ENCODE measurements at places on chromosomes 3 and 15.

- peak; percentile 98 for DNase-seq
Measured at GRCh38 chr3:129439817-129440617, at the start of the genes IFT122 and MBD4. Gene IFT122 (plus strand): TSS chr3:129440224. CDS start chr3:129440331, 107 bp downstream. Gene MBD4 (minus strand): TSS chr3:129439948. CDS start chr3:129439833, 115 bp downstream.

- no peak for DNase-seq
Measured at GRCh38 chr15:55266547-55266946, 23.1 kb downstream of the RAB27A start.

DNA sequence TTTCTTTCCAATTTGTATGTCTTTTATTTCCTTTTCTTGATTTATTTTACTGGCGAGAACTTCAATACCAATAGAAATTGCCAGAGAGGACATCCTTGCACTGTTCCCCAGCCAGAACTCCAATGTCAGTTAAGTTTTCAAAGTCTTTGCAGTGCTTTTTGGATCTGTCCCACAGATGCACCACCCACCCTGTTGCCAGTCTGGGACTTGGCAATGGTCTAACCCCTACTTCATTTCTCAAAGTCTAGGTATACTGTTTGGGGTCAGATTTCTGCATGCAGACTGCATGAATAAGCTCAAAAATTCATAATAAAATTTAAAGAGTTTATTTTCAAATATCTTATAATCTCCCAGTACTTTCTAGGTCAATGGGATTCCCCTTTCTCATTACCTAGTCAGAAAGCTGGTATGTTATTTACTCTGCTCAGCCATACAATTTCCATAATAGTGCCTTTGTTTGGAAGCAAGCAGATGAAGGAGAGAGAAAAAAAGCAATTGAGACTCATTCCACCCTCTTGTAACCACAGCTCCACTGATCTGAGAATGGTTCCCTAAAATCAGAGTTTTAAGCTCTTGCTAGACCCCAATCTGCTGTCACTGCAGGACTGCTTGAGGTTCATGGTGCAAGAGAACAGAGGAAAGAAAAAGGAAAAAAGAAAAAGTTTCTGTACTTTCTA is 125.9 kb upstream of the PLXND1 start:
- no peak for DNase-seq

DNA sequence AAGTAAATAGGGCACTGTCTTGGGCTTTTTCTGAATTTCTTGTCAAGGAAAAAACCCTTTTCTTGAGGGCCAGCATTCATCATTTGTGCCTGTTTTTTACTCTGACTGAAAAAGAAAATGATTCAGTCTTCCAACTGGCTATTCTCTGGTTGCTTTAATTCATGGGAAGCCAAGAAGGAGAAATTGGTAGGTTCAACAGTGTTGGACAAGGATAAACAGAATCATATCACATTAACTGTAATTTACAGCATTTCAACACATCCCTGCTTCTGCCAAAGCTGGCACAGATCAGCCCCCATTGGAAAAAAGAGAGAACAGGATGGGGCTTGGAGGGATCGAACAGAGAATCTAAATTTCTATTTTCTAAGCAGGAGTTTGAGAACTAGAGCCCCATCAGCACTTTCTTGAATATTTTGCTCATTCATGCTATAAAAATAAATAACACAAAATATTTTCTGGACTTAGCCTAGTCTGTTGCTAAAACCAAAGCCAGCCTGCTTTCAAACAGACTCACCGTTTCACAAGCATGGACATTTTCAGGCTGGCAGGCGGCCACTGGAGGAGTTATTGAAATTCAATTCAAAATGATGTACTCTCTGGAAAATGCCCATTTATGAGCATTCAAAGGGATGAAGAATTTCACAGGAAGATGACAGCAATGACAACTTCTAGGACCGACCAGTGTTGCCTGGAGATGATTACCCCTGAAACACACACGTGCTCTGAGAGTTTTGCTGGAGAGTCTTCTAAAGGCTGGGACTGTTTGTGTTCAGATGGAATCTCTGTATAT is 181.2 kb downstream of the WNT5A start:
- DNase-seq: no peak

GRCh38 chr15:73375012-73375411 is 6.3 kb upstream of the HCN4 start:
- DNase-seq: no peak

DNA sequence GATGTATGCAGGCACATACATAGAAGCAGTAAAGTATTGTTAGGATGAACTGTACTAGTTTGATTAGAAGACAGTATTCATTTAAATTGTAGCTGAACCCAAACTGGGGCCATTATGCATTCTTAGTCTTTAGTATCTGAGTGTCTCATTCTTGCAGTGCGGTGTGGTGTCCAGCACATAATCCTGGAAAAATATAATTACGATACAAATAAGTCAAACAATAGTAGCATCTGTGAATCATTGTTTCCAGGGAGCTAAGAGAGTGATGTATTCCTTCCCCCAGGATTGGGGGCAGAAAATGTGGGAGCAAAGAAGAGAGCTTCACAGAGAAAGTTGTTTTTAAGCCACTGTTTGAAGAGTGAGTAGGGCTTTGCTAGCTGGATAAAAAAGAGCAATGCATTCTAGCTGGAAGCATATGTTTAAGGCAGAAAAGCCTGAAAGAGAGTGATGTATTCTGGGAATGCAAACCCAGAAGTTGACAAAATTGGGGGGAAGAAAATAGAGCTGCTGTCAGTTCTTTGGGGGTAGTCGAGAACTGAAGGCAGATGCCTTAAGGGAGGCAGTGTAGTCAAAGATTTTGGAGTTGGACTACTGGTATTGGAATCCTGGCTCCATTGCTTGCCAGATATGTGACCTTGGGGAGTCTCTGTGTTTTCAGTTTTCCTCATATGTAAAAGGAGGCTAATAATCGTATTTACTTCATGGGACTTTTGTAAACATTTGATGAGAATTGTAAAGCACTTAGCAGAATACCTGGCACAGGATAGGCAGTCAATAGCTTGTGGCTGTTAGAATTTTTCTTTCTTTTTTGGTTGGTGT is 14.1 kb downstream of the SLMAP start:
- DNase-seq: no peak

- DNase-seq: peak; percentile 75
Measured at GRCh38 chr3:196179380-196180308, 31.6 kb downstream of the ZDHHC19 start.

- no peak for DNase-seq
Measured at GRCh38 chr3:30890907-30891306, 3.6 kb downstream of the GADL1 start.

- DNase-seq: no peak
Measured at GRCh38 chr3:54294214-54294613, 171.9 kb downstream of the CACNA2D3 start.

GRCh38 chr15:80596521-80596976 is 98.6 kb upstream of the ABHD17C start:
- no peak for DNase-seq
